ENCODE measurements at places on chromosomes 7 and 10.

DNA sequence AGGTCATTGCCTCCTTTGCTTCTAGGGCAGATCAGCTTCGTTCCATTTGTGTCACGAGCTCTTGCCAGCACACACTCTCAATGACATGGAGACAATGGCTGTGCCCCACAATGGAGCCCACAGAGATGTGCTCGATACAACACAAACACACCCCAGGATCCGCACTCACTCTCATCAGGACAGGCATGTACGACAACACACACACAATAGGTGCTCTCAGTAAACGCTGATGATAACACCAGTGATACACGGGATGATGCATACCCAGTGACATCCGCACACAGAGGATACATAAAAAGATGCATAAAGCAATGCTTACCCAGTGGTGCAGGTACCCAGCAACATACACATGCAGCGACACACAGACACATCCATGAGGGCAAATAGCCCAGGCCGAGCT lies 61.2 kb upstream of the LBX1 start:
- no peak for DNase-seq

GRCh38 chr10:84540617-84541288 lies 212.4 kb downstream of the CCSER2 start:
- DNase-seq: peak; percentile 75

DNA sequence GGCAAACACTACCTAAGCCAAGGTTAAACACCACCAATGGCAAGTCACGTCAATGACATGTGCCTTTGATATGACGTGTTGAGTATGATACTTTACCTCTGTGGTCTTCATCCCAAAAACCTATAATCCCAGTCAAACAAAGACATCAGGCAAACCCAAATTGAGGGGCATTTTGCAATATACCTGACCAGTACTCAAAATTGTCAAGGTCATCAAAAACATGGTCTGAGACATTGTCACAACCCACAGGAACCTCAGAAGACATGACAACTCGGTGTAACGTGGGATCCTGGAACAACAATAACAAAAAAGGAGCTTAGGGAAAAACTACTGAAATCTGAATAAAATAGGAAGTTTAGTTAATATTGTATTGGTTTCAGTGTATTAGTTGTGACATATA lies 7.2 kb downstream of the FAM237B start:
- DNase-seq: no peak

DNA sequence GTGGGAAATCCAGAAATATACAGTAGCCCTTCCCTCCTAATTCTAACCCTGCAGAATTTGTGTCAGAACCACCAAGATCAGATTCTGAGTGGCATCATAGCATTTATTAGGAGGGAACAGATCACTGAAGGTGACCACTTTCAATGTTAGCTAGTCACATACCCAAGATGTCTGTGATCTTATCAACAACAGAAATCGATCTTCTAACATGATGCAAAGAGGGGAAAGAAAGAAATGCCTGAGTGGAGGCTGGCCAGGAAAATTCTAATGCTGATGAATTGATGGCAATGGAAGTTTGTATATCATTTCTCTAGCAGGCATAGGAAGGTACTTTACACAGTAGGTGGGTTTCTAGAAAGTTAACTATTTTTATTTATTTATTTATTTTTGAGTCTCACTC lies 10.6 kb upstream of the SYPL1 start:
- DNase-seq: no peak

- DNase-seq: no peak
Measured at GRCh38 chr7:151590071-151590849, 70.6 kb upstream of the RHEB start.

DNA sequence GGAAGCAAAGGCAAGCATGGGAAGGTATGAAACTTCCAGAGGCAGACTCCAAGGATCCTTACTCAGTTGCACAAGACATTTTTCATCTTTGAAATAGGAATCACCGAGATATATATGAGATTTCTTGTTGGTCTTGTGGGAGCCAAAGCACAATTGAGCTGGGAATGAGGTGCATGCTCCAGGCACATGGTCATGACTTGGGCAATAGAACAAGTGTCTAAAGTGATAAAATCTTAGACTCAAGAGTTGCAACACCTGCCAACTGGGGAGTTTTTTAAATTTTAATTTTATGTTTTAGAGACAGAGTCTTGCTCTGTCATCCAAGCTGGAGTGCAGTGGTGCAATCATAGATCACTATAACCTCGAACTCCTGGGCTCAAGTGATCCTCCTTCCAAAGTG lies 169.5 kb upstream of the ADCY1 start:
- DNase-seq: no peak

DNA sequence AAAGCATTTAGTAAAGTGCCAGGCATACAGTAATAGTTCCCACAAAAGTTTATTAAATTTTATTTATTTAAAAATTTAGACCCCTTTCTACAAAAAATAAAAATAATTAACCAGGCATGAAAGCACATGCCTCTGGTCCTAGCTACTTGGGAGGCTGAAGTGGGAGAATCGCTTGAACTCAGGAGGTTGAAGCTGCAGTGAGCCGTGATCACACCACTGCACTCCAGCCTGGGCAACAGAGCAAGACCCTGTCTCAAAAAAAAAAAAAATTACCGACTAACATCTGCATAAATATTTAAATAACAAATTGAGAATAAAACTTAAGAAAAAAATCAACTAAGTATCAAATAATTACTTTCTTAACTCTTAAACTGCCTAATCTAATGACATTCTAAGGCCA lies 64.3 kb upstream of the TRIM24 start:
- no peak for DNase-seq

GRCh38 chr7:102395873-102396709 lies at the start of gene PRKRIP1:
Gene PRKRIP1, plus strand, starts transcription at chr7:102396363. Its CDS starts 49 bp downstream, at chr7:102396412.
- DNase-seq: peak; percentile 88

GRCh38 chr7:70285187-70285586 lies 686.9 kb downstream of the AUTS2 start:
- DNase-seq: no peak

- DNase-seq: no peak
Measured at GRCh38 chr10:122519144-122519543, 41.4 kb upstream of the DMBT1 start.

DNA sequence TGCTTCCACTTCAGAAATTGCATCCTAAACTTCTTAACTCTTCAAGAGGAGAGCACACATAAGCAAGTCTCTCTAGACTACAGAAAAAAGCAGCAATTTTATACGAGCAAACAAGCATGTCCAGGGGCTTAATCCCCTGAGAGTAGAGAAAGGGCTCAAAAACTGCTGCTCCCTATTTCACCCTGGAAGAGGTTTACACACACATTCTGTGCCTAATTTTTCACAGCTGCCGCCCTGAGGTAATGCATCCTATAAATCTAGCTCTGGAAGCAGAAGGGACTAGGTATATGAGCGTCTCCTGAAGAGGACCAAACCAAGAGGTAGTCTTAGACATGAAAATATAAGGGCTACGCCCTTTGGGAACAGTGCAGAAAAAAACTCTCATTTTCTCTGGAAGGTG lies 73.1 kb downstream of the CRPPA start:
- DNase-seq: no peak

DNA sequence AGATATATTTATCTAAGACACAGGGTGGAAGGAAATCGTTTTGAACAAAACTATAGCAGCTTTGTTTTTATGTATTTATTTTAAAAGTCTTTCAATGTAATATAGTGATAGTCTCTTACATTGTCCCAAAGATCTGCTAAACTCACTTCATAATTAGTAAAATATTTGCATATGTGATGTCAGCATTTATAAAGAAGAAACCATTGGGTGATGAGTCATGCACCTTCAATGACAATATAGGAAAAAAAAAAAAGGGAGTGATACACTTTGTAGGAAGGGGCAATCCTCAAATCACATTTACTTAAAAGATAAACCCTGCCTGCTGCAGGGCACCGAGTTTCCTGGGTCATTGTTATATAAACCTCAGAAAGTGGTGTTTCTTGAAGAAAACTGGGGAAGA lies 112.4 kb upstream of the SEMA3C start:
- no peak for DNase-seq

DNA sequence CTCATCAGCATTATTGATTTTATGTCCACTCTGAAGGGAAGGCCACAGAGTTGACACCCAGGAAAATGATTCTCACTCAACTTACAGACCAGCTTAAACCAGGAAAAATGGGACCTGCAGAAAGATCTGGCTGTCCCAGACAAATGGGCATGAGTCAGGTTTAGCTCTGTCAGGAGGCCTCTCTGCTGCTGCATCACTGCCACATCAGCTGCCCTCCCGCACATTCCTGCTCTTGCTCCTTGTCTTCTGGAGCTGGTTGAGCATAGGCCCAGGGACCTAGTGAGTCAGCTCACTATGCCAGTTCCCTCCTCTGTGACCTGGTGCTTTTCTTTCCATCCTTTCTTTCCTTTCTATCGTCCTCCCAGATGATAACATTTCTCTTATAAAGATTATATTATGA lies 18.8 kb upstream of the SMNDC1 start:
- no peak for DNase-seq

DNA sequence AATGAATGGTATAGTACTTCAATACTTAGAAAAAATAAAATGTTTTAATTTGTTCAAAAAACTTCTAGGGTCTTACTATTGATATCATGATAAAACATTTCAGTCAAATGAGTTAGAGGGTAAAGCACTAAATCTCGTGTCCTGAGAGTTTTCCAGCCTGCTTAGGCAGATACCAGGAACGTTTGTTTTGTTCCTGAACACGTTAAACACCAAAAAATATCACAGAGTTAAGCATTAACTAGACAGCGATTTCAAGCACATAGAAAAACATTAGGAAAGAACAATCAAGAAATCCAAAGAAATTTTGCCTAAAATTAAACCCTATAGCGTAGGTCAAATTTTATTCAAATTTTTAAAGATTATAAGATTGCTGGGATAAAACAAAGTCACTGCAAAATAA lies 204.6 kb upstream of the AGR3 start:
- DNase-seq: no peak

GRCh38 chr7:11332865-11333228 lies 359.2 kb downstream of the PHF14 start:
- DNase-seq: no peak

GRCh38 chr7:103984050-103984449 lies 5.4 kb downstream of the RELN start:
- no peak for DNase-seq

DNA sequence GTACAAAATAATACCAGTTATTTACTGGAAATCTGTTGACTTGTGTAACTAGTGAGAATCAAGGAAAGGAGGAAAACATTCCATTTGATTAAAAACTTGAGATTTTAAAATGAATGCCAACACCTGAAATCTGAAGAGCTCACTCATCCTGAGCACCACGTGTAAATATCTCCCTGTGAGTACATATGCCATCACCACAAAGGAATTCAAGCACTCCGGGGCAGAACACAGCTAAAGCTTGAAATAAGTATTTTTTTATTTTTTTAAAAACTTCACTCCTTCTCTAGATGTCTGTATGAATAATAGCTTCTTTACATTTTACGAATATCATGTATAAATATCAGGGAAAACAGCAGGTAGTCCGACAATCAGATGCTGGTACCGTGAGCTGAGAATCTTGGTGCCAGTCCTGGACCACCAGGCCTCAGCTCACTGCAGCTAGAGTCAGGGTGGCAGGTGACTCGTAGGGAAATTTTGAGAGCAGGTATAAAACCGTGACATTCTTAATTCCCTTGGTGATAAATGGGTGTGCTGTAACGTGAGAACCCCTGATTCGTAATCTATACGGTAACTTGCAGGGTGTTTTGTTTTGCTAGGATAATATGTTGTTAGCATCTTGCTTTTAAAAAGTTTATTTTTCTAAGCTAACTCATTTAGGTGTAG lies 12.7 kb downstream of the LMTK2 start:
- DNase-seq: no peak

DNA sequence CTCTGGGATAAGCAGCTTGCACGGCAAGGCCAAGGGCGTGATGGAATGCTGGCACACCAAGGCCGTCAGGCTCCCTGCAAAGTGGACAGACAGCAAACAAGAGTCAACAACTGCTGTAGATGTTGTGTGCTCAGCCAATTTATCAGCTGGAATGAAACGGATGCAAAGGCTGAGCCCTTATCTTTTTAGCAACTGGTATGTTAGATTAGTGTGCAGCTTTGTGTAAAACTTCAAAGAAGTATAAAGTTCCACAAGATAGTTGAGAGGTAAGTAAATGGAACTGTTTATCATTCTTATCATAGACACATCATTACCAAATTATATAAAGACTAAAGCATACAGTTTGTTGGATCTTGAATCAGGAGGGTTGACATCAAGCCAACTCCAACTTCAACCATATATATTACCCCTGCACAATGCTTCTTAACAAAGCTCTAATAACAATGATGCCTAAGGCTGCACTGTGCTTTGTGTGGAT lies 289.0 kb downstream of the TNS3 start:
- DNase-seq: no peak

DNA sequence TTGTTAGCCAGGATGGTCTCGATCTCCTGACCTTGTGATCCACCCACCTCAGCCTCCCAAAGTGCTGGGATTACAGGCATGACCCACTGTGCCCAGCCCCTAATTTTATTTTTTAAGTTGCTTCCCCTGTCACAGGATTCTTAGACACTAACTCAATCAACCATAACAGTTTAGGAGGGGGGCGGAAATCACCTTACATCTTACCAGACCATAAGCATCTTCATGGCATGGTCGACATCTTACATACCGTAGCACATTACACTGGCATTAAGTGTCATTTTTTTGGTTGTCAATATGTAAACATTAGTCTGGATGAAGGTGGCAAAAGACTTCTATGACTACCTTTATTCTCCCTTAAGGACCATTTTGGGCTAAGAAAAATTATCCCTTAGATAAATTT lies 95.6 kb downstream of the TRIM24 start:
- DNase-seq: no peak

GRCh38 chr7:78071491-78072200 lies 273.1 kb downstream of the PHTF2 start:
- DNase-seq: no peak

DNA sequence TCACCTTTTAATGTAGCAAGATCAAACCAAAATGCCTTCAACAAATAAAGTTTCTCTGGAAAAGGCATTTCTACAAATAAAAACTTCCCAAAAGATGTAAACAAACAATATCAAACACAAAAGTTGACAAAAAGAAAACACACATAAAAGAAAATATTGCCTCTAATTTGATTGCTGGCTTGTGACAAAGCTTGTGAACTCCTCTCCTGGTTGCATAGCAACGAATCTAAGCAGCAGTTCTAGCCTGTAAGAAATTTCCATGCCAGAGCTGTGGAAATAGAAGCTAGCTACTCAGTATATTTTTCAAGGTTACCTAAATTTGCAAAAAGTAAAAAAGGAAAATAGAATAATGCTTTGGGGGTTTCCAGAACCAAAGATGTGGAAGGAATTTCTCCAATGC lies 173.9 kb upstream of the CDK1 start:
- no peak for DNase-seq

GRCh38 chr10:98246911-98247805 lies 20.8 kb downstream of the LOXL4 start:
- no peak for DNase-seq

- no peak for DNase-seq
Measured at GRCh38 chr10:49830016-49830415, 67.9 kb upstream of the OGDHL start.

GRCh38 chr7:98641646-98642500 lies 24.8 kb downstream of the NPTX2 start:
- DNase-seq: no peak

GRCh38 chr7:101671371-101672356 lies 42.6 kb upstream of the MYL10 start:
- no peak for DNase-seq

GRCh38 chr10:28788252-28788651 lies 110.9 kb downstream of the BAMBI start:
- DNase-seq: no peak
